ENCODE measurements at places on chromosomes 13 and 19.

DNA sequence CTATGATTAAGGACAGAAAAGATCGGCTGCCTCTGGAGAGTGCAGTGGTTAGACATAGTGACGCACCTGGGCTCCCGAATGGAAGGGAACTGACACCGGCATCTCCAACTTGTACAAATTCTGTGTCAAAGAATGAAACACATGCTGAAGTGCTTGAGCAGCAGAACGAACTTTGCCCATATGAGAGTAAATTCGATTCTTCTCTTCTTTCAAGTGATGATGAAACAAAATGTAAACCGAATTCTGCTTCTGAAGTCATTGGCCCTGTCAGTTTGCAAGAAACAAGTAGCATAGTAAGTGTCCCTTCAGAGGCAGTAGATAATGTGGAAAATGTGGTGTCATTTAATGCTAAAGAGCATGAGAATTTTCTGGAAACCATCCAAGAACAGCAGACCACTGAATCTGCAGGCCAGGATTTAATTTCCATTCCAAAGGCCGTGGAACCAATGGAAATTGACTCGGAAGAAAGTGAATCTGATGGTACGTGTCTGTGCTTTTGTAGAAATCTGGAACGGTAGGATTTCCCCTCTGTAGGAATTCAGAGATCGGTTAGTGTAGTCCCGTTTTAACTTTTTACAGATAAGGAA lies 16.9 kb downstream of the ERCC5 start:
- no peak for DNase-seq

DNA sequence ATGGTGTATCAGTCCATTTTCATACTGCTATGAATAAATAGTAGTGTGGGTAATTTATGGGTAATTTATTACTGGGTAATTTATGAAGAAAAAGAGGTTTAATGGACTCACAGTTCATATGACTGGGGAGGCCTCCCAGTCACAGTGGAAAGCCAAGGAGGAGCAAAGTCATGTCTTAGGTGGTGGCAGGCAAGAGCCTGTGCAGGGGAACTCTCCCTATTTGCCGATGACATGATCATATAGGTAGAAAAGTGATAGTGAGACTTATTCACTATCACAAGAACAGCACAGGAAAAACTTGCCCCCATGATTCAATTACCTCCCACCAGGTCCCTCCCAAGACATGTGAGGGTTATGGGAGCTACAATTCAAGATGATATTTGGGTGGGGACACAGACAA lies 1137.7 kb downstream of the UQCRFS1 start:
- no peak for DNase-seq

GRCh38 chr19:39126312-39127187 lies 964 bp downstream of the PAK4 start:
- DNase-seq = no peak

GRCh38 chr19:46303691-46304397 lies 7.0 kb downstream of the HIF3A start:
- no peak for DNase-seq

DNA sequence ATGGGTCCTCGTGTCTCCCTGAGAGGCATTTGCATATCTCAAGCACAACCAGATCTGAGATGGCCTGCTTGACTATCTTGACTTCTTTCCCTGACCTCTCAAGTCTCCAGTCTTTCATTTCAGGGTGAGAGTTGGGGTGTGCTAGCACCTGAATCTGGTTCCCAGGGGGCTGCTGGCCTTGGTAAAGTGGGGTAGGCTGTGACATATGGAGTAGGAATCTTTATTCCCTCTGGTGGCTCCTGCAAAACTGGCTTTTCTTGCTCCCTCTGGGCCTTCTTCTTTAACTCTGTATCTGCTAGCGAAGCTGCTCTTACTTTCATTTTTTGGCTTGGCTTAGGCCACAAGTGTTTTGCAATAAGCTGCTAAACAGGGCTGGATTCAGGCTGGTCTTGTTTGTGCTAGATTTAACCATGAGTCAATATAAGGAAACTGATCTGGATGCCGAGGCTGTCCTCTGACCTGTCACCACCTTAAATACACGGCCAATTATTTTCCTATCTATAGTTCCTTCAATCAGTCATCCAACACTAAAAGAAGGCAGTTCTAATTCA lies 42.3 kb downstream of the ZNF493 start:
- no peak for DNase-seq

GRCh38 chr13:103134271-103134670 lies 68.1 kb upstream of the SLC10A2 start:
- DNase-seq = no peak

GRCh38 chr13:38202740-38203139 lies 146.9 kb upstream of the UFM1 start:
- DNase-seq = peak; percentile 17

- no peak for DNase-seq
Measured at GRCh38 chr13:73059460-73060250, 850 bp downstream of the KLF5 start.

DNA sequence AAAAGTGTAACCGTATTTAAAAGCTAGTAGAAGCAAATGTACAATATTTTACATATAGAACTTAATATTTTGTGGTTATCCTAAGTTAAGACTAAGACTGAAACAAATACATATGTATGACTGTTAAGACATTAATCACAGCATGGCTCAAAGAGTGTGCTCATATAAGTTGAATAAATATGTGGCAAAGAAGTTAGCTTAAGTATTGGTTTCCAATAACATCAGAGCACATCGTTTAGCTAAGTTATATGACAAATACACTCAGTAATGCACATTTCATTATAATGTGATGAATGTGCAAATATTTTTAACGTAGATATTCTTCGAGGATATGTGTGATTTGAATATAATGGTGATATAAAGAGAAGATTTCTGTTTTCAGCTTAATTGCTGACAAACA lies 253.8 kb downstream of the SLITRK5 start:
- no peak for DNase-seq

- no peak for DNase-seq
Measured at GRCh38 chr13:107461751-107462150, 753.6 kb downstream of the LIG4 start.

DNA sequence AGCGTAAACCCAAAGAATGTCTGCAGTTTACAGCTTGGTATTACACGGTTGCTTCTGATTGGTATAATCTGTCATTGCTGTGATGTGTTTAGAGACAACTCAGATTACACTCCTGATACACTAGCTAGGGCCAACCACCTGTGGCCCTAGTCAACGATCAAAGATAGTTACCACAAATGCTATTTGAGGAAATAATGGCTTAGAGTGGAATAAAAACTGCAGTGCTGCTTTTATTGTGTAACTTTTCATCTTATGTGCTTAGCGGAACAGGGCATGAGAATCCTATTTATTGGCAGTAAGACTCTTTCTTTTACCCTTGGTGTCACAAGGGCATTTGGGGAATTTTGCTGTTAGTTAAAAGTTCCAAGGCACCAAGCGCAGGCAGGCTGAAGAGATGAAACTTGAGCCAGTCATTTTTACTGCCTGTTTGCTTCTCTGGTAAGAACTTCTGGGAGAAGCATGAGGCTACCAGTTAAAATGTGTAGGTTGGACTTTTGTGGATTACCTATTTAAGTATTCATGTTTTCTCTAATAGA lies 363.3 kb downstream of the KCNRG start:
- DNase-seq = no peak

DNA sequence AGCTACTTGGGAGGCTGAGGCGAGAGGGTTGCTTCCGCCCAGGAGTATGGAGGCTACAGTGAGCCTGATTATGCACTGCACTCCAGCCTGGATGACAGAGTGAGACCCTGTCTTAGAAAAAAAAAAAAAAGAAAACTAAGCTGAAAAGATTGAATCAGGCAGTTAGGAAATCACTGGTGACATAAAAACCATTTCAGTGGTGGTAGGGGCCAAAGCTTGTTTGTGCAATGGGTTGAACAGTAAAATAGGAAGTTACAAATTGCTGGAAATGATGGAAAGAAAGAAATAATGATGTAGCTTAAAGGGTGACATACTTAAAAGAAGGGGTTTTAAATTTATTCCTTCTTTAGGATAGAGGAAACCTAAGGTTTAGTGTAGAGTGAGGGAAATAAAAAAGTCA lies 4.8 kb upstream of the OXGR1 start:
- no peak for DNase-seq

DNA sequence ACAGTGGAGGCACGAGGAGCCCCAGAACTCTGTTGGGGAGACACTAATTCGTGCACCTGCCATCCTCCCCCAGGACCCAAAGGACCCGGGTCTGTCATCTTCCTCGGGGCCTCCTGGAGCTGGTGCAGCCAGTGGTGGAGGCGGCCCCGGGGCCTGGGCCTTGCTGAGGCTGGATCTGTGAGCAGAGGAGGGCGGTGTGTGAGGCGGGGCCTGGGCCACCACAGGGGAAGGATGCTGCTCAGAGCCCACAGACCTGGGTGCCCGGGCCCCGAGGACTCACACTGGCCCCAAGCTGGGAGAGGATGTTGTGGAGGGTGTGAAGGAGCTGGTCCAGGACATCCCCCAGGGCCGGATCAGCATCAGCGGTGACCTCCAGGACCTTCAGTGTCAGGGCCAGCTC lies 8.3 kb downstream of the IFNL3 start:
- DNase-seq = no peak

- DNase-seq = no peak
Measured at GRCh38 chr19:19162495-19162894, 7.6 kb downstream of the MEF2B start.

DNA sequence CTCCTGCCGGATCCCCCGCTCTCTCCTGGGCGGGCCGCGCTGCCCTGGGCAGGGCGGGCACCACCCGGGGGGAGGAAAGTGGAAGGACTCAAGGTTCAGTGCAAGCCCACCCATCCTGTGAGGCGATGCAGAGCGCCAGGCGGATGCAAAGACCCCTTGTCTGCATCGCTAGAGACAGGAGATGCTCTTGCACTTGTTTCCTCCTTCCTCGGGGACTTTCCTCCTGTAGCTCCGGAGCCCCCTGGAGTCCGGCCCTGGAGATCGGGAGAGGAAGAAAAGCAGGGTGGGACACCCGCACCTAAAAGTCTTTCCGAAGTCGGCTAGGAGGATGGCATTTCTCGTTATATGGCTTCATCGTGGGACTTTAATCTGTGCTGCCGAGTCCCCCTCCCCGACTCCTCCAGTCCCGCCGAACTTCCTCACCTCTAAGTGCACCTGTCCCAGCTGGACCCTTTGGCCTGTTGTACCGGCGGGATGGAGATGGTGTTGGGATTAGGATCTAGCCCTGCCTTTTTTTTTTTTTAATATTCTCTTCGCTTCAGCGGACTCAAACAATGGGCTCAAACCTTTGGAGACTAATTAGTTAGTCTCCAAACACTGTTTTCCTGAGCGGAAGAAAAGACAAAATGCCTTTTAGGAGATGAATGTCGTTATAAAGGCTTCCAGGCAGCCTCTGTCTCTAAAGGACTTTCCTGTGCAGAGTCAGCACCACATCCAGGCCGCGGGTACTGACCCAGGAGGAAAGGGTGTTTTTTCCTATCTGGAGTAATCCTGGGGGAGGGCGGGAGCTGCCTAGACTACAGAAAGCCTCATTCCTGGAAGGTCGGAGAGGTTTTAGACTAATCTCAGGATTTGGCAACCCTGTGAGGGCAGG lies 725 bp downstream of the FAM124A start:
- DNase-seq = no peak

- DNase-seq = peak; percentile 39
Measured at GRCh38 chr13:50679321-50679720, 164.2 kb downstream of the DLEU7 start.

GRCh38 chr13:36918246-36919131 lies 1.5 kb downstream of the SMAD9 start:
- DNase-seq = no peak

- no peak for DNase-seq
Measured at GRCh38 chr19:3576696-3577443, 4.1 kb downstream of the HMG20B start.

- no peak for DNase-seq
Measured at GRCh38 chr13:40388617-40389016, 277.8 kb downstream of the FOXO1 start.

- no peak for DNase-seq
Measured at GRCh38 chr19:28469544-28469943, 743.4 kb downstream of the UQCRFS1 start.

GRCh38 chr19:647566-648284 lies 8.0 kb downstream of the FGF22 start:
- DNase-seq = no peak

DNA sequence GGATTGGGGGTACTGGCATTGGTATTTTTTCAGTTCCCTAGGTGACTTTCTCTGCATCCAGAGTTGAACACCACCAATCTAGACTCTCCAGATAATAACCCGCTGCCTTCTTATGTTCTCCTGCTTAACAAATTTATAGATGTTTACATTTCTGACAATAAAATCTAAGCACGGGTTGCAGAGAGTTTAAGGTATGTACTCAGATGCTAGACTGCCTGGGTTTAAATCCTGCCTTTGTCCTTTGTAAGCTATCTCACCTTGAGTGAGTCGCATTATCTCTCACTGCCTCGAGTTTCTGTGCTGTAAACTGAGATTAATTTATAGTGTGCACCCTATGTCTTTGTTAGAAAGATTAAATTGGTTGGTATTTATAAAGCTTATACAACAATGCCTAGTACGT lies 131.4 kb upstream of the ARGLU1 start:
- no peak for DNase-seq

DNA sequence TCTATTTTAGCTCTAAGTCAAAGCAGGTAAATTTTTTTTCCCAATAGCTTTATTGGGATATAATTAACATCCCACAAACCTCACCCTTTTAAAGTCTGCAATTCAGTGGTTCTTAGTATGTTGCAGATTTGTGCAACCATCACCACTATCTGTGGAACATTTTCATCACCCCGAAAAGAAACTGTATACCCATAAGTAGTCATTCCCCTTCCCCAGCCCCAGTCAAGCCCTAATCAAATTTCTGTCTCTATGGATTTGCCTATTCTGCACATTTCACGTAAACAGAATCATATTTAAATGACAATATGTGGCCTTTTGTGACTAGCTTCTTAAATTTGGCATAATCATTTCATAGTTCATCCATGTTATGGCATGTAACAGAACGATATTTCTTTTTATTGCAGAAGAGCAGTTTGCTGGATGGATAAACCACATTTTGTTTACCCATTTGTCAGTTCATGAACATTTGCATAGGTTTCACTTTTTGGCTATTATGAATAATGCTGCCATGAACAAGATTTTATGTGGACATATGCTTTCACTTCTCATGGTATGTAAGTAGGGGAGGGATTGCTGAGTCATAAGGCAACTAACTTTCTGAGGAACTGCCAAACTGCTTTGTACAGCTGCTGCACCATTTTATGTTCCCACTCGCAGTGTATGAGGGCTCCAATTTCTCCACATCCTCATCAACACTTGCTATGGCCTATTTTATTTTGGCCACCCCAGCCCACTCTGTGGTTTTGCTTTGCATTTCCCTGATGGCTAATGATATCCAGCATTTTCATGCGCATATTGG lies 10.9 kb downstream of the SLC46A3 start:
- peak; percentile 73 for DNase-seq

DNA sequence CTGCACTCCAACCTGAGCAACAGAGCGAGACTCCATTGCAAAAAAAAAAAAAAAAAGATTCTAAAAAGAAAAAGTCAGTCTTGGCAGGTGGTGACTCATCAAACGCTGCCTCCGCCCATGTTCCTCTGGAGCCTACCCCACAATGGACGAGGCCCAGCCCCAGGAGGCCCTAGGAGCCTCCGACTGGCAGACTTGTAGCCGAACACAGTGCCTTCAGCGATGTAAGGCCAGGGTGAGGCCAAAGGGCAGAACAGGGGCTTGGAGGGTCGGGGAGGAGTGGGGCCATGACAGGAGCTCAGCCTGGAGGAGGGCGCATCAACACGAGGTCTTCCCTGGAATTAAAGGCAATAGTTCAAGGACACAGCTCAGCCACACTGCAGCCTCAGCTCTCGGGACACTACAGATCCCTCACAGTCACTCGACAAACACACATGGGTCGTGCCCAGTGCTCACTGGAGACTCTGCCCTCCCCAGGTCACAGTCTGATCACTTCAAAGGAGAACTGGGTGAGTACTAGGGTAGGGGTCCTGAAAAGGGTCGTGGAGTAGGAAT lies 5.1 kb downstream of the USE1 start:
- peak; percentile 14 for DNase-seq

Data from AG09309 (cell line).